ENCODE measurements at places on chromosomes 13 and 19.

DNA sequence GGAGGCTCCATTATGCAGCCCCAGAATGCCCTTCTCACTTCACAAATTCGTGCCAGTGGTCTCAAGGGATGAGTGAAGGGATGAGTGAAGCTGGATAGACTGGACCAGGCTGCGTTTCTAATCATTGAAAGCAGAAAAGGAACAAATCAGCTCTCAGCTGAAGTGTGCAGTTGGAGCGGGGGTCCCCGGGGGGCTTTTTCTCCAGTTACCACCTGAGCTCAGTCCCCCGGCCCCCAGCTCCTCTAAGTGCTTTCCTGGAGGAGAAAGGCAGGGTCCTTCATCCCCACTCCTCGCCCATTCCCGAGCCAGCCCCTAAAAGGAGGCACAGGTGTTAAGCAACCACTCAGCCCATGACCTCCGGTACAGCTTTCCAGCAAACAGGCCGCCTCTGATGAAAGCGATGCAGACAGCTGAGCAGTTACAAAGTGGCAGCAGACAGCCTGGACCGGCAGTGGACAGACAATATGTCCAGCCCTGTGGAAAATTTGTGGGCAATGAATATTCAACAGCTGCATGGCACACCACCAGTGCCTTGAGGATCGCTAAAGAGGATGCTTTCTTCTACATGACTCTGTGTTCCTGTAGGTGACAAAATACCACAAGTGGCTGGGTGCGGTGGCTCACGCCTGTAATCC lies 110.7 kb upstream of the UBL3 start:
- no peak for DNase-seq

DNA sequence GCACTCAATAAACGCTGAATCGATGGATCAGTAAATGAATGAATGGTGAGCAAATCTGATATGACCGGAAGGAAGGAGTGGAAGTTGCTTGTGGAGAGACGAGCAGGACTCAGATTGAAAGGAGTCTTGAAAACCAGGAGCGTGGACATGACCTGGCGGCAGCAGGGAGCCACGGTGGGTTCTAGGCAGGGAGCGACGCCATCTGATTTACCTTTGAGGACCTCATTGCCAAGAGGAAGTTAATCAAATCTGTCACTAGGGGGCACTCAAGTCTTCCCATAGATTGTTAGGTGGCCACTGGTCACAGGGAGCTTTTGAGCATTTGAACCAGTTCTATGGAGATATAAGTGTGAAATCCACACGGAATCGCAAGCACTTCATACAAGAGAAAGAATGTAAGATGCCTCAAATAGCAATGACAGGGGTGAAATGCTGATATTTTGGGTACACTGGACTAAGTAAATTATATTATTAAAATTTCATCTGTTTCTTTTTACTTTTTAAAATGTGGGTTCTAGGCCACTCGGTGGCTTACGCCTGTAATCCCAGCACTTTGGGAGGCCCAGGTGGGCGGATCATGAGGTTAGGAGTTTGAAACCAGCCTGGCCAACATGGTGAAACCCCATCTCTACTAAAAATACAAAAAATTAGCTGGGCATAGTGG lies 9.2 kb upstream of the FBN3 start:
- DNase-seq, result peak; percentile 65

DNA sequence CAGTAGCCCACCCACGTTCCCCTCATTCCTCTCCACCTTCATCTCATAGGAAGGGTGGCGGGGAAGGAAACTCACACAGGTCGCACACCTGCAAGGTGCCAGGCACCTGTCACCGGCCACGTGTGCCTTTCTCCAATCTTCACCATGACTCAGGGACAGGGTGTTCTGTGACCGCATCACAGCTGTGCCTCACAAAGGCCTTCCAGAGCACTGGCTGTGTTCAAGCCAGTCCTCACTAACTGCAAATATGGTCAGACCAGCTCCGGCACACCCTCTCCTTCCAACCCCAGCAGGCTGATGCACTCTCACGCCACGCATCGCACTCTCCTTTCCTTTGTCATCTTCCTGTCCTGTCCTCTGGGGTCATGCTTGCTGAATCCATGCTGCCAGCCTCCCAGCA lies 415.9 kb downstream of the IRS2 start:
- DNase-seq, result no peak

- no peak for DNase-seq
These were observed 4.0 kb upstream of the MCF2L start for GRCh38 chr13:112964971-112965492.

- no peak for DNase-seq
These were observed 15.2 kb downstream of the CCNA1 start for GRCh38 chr13:36447501-36447900.

DNA sequence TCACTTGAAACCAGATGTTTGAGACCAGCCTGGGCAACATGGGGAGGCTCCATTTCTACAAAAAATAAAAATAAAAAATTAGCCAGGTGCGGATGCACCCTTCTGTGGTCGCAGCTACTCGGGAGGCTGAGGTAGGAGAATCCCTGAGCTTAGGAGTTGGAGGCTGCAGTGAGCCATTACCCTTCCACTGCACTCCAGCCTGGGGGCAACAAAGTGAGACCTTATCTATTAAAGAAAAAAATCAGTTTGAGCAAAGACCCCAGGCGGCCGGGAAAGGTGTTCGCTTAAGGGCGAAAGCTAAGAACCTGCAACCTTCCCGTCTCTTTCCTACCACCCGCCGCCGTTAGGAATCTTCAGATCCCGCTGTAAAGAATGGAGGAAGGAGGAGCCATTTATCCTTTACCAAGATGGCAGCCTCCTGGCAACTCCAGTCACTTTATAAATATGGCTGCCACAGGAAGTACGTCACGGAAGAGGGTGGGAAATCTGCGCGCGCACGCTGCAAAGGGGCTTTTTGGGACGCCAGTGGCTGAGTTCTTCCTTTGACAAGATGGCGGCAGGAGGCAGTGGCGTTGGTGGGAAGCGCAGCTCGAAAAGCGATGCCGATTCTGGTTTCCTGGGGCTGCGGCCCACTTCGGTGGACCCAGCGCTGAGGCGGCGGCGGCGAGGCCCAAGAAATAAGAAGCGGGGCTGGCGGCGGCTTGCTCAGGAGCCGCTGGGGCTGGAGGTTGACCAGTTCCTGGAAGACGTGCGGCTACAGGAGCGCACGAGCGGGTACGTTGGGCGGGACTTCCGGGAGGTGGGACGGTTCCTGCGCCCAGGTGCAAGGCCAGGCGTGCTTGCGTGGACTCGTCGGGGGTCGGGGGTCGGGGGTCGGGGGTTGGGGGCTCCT lies at the start of gene NOP53:
Gene NOP53 (plus strand): TSS at position 537 of the 892 bp plus-strand sequence. CDS start 14 bp downstream, at position 551.
- DNase-seq, result peak; percentile 96

DNA sequence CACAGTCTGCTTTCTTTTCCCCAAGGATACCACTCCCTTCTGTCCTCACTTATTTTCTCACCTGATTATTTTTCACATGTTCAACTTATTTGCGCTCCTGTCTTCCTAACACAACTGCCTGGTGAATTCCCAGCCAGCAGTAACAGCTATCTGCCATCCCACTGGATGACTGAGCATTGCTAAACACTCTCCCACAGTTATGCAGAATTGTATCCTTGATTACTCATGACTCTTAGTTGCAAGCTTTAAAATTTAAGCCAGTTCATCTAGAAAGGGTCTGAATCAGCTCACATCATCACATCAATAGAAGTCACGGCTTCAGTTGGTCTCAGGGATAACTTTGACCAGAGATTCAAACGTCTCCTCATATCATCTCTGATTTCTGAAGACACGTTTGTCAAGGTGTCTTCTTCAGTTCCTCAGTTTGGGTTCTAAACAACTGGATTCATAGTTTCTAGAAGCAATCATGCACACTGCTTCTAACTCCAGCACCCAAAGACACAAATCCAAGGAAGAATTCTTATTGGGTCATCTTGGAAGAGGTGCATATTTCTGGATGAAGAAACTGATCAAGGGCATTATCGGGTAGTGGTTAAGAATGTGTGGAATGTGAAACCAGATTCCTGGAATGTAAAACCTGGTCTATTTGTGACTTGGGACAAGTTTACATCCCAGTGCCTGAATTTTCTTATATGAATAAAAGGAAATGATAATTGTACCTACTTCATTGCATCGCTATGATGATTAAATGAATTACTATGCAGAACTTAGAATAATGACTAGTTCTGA lies 13.9 kb upstream of the DACH1 start:
- no peak for DNase-seq

DNA sequence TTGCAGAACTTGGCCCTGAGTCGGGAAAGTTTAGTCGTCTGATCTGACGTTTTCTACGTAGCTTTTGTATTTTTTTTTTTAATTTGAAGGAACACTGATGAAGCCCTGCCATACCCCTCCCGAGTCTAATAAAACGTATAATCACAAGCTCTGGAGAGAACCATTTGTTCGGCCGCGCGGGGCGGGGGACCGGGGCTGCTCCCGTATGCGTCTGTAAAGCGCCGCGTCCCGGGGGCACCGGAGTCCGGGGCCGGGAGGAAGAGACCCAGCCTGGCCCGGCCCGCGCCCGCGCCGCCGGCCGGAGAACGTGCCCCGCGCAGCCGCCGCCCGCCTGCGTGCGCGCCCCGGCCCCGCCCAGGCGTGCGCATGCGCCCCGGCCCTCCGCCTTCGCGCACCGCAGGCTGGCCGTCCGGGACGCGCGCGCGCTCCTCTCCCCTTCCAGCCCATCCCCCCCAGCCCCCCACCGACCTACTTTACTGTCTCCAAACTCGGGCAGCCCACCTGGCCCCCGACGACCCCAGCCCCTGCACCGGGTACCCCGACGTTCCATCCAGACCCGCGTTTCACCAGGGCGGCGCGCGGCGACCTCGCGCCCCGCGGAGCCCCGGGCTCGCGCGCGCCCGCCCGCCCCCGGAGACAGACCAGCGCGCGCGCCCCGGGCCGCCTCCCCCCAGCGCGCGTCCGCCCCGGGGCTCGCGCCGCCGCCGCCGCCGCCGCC lies 785 bp upstream of the USF2 start:
- peak; percentile 72 for DNase-seq

- no peak for DNase-seq
These were observed 25.7 kb upstream of the LMO7 start for GRCh38 chr13:75610466-75610865.

DNA sequence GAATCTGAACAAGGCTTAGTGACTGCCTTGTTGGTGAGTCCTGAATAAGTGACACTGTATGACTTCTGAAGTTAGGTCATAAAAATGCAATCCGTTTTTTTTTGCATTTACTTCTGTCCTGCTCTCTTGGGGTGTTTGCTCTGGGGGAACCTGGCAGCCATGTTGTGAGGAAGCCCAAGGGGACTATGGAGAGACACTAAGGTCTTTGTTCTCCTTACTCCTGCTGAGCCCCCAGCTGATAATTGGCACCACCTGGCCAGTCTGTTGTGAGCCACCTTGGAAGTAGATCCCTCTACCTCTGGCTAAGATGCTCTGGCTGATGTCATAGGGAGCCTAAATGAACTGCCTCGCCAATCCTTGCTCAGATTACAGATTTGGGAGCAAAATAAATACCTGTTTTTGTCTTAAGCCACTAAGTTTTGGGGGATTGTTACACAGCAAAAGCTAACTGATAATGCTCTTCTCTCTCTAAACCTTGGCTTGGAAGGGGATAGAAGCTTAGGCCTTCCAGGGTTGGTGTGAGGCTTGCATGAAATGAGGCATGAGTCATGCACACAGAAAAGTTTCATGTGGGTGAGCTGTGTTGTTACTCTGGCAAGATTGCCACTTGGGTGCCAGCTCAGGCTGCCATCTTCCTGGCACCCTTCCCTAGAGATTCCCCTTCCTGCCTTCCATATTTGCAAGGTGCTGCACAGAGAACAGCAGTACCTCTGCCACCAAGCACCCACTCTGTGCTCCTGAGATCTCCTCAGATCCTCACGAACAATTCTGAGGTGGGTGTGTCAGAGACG lies 10.1 kb downstream of the TUBB4A start:
- DNase-seq, result no peak

DNA sequence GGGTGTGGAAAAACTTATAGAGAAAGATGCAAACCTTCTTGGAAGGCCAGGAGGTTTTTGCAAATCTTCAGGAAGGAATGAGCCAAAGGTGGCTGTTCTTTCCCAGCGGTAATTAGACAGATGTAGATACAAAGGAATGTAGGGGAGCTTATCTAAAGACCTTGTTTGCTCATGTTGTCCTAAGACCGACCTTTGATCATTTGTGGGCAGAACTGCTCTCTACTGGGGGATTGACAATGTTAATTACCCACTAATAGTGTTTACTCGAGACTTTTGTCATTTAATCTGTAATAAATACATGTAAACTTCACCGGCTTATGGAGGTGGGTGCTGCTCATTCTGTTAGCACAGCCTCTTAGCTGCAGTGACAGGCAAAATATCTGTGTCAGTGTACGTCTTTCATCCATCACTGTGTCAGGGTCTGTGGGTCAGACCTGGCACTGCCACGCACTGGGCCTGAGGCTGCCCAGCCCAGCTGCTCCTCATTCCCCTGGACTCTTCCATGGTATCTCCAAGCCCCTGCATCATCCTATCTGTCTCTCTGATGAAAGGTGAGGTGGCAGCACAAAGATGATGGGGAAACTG lies 68.3 kb downstream of the ZNF431 start:
- no peak for DNase-seq

GRCh38 chr19:1645299-1645698 lies 7.1 kb downstream of the TCF3 start:
- DNase-seq, result no peak

- no peak for DNase-seq
These were observed 172.1 kb upstream of the RFC3 start for GRCh38 chr13:33645591-33646554.

GRCh38 chr19:4749870-4750590 lies 26.4 kb upstream of the DPP9 start:
- DNase-seq, result no peak

- DNase-seq, result no peak
These were observed 266.2 kb downstream of the KCTD12 start for GRCh38 chr13:76620036-76620435.

DNA sequence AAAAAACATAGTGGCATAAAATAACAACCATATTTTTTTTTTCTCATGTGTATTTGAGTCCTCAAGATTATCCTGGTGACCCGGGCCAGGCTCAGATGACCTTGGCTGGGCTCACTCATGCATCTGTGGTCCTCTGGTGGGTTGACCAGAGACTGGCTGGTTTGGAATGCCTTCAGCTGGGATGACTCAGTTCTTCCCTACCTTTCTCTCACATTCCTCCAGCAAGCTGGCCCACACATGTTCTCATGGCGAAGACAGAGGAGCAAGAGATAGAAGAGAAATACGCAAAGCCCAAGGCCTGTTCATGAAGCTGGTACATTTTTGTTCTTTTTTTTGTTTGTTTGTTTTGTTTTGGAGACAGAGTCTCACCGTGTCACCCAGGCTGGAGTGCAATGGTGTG lies 14.3 kb upstream of the ZNF541 start:
- no peak for DNase-seq

DNA sequence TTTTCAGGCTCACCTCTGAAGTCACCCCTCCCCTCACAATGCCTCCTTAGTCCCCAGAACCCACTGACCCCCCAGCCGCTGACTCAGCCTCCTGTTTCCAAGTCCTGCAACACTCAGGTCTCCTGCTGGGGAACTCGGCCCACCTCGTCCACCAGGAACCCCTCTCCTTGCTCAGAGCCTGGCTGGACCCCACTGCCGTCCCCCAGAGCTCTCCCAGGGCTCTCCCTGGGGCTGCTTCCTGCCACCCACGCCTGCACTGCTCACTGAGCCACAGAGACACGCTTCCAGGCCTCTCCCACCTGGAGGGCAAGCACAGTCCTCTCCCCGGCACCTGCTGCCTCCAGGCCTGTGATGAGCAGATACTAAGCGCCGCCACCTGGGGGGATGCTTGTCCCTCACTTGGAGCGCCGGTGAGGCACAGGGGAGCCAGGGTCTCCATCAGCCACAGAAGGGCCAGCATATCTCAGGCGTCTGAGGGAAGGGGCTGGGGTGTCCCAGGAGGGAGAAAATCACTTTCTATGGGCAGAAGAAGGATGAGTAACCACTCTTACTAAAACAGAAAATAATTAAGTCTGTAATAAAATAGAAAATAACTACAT lies 53.8 kb downstream of the KLF2 start:
- DNase-seq, result no peak

Data from HAP-1 (cell line).